ENCODE measurements at places on chromosomes 2 and 18.

DNA sequence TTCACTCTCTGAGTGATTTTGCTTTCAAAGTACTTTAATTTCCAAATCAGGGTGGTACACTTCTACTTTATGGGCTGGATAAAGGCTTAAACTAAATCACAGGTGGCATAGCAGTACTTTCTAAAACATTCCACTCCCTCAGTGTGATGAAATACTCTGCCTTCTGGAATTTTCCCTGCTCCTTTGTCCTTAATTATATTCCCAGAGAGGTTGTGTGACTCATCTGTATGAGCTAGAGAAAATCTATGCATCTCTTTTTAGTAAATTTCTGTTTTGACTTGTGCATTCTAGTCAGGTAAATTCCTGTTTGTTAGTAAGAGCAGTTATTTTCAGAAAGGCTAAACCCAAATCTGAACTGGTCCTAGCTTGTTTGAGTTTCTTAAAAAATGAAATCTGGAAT, 29.0 kb upstream of the PLA2R1 start:
- no peak for DNase-seq
- no peak overlapping the region for H3K27ac ChIP-seq

GRCh38 chr2:180675170-180675569, 305.2 kb upstream of the UBE2E3 start:
- no peaks in the 10 kb centered on the region for H3K36me3 ChIP-seq
- DNase-seq, result no peak
- H3K27me3 ChIP-seq, result no peaks in the 10 kb centered on the region
- no peaks in the 10 kb centered on the region for H3K4me1 ChIP-seq

DNA sequence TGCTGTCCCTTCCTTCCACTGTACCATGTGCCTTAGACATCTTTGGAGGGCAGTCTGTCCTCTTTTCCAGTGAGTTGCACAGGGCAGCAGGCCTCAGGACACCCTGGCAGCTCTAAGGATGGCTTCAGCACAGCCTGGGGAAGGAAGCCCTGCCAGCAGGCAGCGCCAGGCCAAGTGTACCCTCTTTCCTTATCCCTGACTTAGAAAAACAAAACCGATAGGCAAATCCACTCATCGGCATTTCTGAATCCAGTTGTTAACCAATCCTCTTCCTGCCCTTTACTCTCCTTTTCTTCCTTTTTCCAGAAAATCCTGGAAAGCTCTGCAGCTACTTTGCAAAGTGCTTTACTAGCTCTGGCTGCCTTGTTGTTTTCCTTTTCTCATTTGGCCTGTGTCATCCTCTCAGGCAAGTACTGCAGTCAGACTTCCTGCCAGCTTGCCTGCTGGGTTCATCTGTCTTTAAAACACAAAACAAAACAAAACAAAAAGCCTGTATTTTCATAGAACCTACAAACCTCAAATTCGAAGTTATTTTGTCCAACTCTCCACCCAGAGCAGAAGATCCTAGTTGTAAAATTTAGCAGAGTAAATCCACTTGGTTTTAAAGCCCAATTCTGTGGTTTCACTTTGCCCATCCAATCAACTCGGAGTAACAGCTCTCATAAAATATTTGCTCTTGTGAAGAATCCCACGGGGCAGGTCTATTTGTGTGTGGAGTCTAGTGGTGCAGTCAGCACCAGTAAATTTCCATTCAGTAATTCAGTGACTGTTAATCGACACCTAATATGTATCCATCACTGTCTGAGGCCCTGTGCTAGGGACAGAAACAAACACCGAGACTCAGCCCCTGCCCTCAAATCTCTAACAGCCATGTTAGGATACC, 45.2 kb downstream of the PCBP1 start:
- H3K27ac ChIP-seq, result peak overlapping the region; percentile 96
- no peaks in the 10 kb centered on the region for H3K27me3 ChIP-seq
- H3K4me1 ChIP-seq, result peaks cover 45% of the 10 kb centered on the region
- no peaks in the 10 kb centered on the region for H3K36me3 ChIP-seq
- H3K4me3 ChIP-seq, result peak overlapping the region; percentile 35
- no peak for DNase-seq

- no peak for DNase-seq
- H3K27me3 ChIP-seq, result no peaks in the 10 kb centered on the region
- no peaks in the 10 kb centered on the region for H3K4me1 ChIP-seq
These were observed 8.9 kb downstream of the COL6A3 start for GRCh38 chr2:237405006-237405559.

- peaks cover 4% of the 10 kb centered on the region for H3K4me1 ChIP-seq
- H3K36me3 ChIP-seq, result no peaks in the 10 kb centered on the region
- H3K4me3 ChIP-seq, result no peak overlapping the region
- H3K27ac ChIP-seq, result no peak overlapping the region
- DNase-seq, result no peak
- H3K27me3 ChIP-seq, result no peaks in the 10 kb centered on the region
These were observed 110.3 kb downstream of the EPC2 start for GRCh38 chr2:148754864-148755263.

- H3K4me1 ChIP-seq, result peaks cover 3% of the 10 kb centered on the region
- H3K27ac ChIP-seq, result no peak overlapping the region
- no peaks in the 10 kb centered on the region for H3K36me3 ChIP-seq
- no peak for DNase-seq
- no peaks in the 10 kb centered on the region for H3K27me3 ChIP-seq
- H3K4me3 ChIP-seq, result no peak overlapping the region
These were observed 70.8 kb downstream of the C2orf76 start for GRCh38 chr2:119295688-119296375.

GRCh38 chr18:8999872-9000271, 102.6 kb upstream of the NDUFV2 start:
- H3K4me3 ChIP-seq, result no peak overlapping the region
- no peaks in the 10 kb centered on the region for H3K4me1 ChIP-seq
- H3K27ac ChIP-seq, result no peak overlapping the region
- no peak for DNase-seq
- H3K36me3 ChIP-seq, result no peaks in the 10 kb centered on the region

DNA sequence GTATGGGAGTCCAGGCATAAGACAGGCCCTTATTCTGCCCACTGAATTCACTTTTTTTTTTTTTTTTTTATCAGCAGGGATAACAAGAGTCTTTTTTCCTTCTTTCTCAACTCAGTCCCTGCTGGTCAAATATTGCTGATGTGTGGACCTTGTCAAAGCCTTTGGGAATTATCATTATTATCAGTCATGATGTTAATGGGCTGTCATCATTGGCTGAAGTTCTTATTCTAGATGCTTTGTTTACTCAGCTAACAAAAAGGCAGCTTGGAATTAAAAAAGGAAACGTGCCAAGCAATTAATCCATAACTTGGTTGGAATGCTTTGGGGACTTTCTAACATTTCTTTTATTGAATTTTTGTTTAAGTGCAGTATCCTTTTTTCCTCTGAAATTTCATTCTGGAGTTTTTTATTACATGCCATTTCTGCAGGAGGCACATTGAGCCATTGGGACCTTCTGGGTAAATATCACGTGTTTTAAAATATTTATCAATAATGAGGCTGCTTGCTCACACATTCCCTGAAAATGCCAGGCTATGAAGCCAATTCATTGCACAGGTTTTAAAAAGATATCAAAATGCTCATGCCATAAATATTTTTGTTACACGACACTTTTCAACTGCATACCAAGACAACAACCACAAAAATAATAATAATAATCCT, 246.3 kb downstream of the TXNL1 start:
- no peaks in the 10 kb centered on the region for H3K4me1 ChIP-seq
- H3K27me3 ChIP-seq, result no peaks in the 10 kb centered on the region
- H3K27ac ChIP-seq, result no peak overlapping the region
- no peak overlapping the region for H3K4me3 ChIP-seq

- DNase-seq, result no peak
- H3K4me1 ChIP-seq, result no peaks in the 10 kb centered on the region
- H3K36me3 ChIP-seq, result no peaks in the 10 kb centered on the region
- H3K4me3 ChIP-seq, result no peak overlapping the region
These were observed 211.8 kb downstream of the C1D start for GRCh38 chr2:67851016-67851415.

DNA sequence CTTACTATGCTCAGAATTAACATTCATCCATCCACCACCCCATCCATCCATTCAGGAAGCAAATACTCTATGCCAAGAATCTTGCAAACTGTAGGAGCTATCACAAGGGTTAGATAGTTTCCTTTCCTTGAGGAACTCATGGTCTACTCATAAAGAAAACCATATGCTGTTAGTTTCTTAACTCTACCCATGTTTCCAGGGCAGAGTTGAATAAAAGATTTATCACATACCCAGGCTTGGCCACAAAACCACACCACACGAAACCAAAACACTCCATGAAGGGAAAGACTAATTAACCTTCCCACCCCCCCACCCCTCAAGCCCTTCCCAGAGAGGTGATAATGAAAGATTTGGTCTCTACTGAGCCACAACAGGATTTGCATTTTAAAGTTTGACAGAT, 23.7 kb upstream of the MSGN1 start:
- DNase-seq, result no peak
- no peaks in the 10 kb centered on the region for H3K36me3 ChIP-seq
- H3K27me3 ChIP-seq, result no peaks in the 10 kb centered on the region
- no peak overlapping the region for H3K4me3 ChIP-seq
- no peak overlapping the region for H3K27ac ChIP-seq
- no peaks in the 10 kb centered on the region for H3K4me1 ChIP-seq

DNA sequence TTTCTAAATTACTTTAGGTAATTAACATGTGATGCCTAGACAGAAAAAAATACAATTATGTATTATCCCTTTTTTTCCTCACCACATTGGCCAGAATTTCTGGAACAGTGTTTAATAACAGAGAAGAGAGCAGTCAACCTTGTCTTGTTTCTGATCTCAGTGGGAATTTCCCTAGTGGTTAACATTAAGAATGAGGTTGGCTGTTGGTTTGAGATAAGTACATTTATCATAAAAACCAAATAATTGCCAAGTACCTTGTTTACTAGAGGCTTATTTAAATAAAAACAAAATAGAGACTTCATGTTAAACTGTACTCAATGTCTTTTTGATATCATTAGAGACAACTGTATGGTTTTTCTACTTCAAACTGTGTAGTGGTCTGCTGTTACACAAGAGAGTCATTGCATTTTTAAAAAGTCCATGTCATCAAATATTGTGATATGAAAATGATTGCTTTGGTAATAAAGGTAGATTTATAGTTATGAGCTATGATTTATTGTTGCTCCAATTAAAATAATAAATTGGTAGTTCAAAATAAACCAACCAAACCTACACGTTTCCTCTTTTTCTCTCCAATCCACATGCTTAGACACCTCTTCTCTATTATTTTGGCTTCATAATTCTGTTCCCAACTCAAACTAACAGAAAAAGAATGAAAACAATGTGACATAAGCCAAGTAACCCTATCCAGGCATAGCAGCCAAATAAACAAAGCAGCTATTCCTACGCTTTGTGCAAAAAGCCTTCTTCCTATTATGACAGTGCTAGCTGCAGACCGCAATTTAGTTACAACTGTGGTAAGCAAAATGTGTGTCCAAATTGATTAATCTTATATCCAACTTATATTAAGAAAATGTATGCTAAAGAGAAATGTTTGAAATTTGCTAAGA, 20.9 kb upstream of the TANK start:
- H3K27me3 ChIP-seq, result no peaks in the 10 kb centered on the region
- H3K36me3 ChIP-seq, result no peaks in the 10 kb centered on the region
- H3K4me3 ChIP-seq, result peak overlapping the region; percentile 13
- H3K4me1 ChIP-seq, result peaks cover 33% of the 10 kb centered on the region
- no peak for DNase-seq

DNA sequence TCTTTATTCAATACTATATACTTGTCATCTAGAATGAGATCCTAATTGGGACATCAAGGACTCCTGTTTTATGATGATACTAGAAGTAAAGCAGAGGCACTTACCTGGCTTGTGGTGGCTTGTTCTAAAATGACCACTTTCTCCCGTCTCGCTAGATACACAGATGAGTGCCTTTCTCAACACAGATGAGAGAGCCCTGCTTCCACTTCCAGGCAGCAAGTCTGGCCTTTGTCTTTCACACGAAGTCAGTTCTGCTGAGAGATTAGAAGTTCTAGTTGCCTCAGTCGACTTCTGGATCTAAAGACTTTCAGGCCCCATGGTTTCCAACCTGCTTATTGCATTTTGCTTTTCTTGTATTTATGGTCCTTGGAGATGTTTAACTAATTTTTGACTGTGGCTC, 70.3 kb downstream of the PPP1R1C start:
- DNase-seq, result no peak
- no peak overlapping the region for H3K4me3 ChIP-seq
- H3K27me3 ChIP-seq, result no peaks in the 10 kb centered on the region
- no peak overlapping the region for H3K27ac ChIP-seq
- no peaks in the 10 kb centered on the region for H3K4me1 ChIP-seq

DNA sequence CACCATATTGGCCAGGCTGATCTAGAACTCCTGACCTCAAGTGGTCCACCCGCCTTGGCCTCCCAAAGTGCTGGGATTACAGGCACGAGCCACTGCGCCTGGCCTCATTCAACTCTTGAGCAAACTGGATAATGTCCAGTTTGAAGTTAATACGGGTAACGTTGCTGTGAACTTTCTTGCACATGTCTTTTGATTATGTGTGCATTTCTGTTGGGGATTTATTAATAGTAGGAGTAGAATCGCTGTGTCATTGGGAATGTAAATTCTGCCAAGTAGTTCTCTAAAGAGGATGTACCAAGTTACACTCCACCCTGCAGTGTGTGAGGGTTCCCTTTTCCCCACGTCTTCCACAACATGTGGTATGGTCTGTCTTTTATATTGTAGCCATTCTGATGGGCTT, 6.2 kb downstream of the IMPA2 start:
- no peaks in the 10 kb centered on the region for H3K27me3 ChIP-seq
- H3K27ac ChIP-seq, result no peak overlapping the region
- H3K4me1 ChIP-seq, result peaks cover 10% of the 10 kb centered on the region
- no peaks in the 10 kb centered on the region for H3K36me3 ChIP-seq
- DNase-seq, result no peak

- H3K27me3 ChIP-seq, result no peaks in the 10 kb centered on the region
- DNase-seq, result no peak
These were observed 24.8 kb downstream of the BOLL start for GRCh38 chr2:197760293-197760657.

GRCh38 chr18:57925706-57926105, 118.3 kb upstream of the NEDD4L start:
- H3K4me3 ChIP-seq, result no peak overlapping the region
- no peaks in the 10 kb centered on the region for H3K4me1 ChIP-seq
- no peak overlapping the region for H3K27ac ChIP-seq
- no peaks in the 10 kb centered on the region for H3K36me3 ChIP-seq
- no peaks in the 10 kb centered on the region for H3K27me3 ChIP-seq

DNA sequence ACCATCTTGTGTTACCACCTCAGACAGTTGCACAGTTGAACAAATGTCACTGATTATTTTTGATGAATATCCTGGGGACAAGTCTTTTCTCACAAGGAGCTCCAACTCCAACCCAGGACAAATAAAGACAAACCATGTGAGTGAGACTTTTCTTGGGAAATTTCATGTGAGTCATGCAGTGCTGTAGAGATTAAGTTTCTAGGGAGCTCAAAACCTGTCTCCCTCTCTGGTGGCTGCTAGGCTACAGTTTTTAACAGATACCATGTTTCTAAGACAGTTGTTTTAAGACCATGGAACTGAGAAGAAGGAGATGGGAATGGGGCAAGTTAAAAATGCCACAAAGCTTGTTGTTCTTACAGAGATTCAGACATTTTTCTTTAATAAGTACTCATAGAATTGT, 255.5 kb downstream of the RIT2 start:
- no peak for DNase-seq
- no peak overlapping the region for H3K27ac ChIP-seq
- no peak overlapping the region for H3K4me3 ChIP-seq
- no peaks in the 10 kb centered on the region for H3K27me3 ChIP-seq
- H3K36me3 ChIP-seq, result no peaks in the 10 kb centered on the region
- H3K4me1 ChIP-seq, result no peaks in the 10 kb centered on the region
